ENCODE measurements at places on chromosomes 2 and 18.

DNA sequence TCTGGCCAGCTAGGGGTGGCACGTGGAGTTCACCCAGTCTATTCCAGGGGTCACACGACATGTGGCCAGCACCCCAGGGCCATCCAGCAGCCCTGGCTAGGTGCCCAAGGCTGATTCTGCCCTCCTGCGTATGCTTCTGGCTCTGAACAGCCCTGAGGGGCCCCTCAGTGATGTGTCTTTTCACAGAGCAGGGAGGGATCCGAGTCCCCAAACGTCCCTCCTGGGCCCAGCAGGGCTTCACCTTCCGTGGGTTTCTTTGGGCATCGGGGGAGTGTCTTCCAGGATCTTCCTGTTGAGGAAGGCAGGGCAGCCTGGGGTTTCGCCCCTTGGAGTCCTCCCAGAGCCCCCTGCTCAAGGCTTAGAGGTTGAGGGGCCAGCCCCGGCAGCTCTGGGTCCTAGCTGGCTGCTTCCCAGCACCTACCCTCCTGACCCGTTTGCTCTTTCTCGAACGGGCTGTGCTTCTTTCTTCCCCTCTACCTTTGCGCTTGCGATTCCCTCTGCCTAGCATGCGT is 165.9 kb downstream of the DYSF start:
- DNase-seq: no peak

- DNase-seq: no peak
These were observed 68.8 kb downstream of the ITGA4 start for GRCh38 chr2:181526014-181526413.

- no peak for DNase-seq
These were observed 213.7 kb downstream of the TRIB2 start for GRCh38 chr2:12930391-12930790.

GRCh38 chr2:21055879-21056790 is 12.3 kb upstream of the APOB start:
- DNase-seq: no peak

- no peak for DNase-seq
These were observed 41.2 kb downstream of the RPL37A start for GRCh38 chr2:216539791-216540241.

DNA sequence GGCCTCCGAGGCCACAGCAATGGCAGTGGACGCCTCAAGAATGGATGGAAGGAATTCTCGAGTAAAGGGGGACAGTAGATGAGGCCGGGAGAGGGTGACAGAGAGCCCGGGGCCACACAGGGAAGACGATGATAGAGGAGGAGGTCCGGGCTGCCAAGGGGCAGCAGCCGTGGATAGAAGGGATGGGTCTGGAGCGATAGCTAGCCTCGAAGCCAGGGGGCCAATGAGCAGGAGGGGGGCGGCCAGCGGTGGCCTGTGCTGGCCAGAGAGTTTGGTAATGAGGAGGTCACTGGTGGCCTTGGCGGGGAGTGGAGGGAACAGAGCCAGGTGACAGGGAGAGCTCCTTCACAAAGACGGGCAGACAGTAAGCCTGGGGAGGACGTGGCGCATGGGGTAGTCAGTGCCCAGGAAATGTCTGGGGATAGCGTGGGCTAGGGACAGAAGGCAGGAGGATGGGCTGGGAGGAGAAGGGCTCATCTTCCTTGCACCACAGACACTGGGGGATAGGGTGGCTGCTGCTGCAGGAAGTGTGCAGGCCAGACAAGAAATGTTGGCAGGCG is 87.8 kb upstream of the ASB18 start:
- DNase-seq: no peak

DNA sequence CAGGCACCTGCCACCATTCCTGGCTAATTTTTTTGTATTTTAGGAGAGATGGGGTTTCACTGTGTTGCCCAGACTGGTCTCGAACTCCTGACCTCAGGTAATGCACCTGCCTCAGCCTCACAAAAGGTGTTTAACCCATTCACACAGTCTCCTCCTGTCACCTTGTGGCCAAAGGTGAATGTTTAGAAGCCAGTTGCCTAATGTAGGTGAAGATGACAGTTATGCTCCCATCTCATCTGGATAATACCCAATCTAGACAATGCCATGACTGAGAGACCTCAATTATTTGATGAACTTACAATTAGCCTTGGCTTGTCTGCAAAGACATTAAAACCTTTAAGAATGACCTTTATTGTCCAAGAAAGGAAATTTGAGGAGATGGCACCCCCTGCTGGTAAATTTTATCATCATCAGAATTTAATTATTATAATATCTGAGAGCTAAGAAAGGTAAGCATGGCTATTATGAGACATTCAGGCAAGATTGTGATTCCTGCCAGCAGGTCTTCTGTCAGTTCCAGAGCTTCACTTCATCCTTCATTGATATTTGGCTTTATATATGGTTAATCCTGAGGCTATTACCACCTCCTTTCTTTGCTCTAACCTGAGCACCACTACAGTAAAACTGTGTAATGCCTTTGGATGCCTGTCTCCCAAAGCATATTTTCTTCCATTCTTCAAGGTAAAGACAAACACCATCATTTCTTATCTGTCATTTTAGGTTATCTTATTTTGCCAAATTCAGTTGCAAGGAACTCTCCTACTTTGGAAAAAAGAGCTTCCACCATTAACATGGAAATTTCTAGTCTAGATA is 117.6 kb downstream of the FAM124B start:
- DNase-seq: no peak

GRCh38 chr18:31506024-31506742 is 8.2 kb downstream of the DSG2 start:
- DNase-seq: no peak

Data from stimulated activated CD8-positive, alpha-beta memory T cell treated with anti-CD3 and anti-CD28 coated beads, Interleukin-15, amount 100 ng/mL, for 4 hours (primary cell).